ENCODE measurements at places on chromosomes 2 and 18.

DNA sequence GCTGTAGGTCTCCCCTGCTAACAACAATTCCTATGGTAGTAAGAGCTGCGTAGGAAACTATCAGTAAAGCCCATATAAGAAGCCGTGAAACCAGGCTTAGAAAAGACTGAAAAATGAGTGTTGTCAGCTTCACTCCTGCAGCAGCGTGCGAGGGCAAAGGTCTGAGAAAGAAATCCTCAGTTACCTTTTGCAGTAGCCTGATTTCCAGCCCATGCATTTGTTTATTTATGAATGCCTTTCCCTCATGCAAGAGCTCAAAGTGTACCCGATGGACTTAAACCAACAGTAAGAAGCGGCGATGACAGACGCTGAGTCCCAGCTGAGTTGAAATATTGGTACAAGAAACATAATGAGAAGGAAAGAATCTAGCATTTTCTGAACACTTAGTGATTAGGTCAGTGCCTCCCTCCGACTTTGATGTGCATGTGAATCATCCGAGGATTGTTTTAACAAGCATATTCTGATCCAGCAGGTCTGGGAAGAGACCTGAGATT is 15.0 kb upstream of the POLI start:
- no peak for DNase-seq

- no peak for DNase-seq
Observed at GRCh38 chr2:222318712-222319585, 20.2 kb upstream of the PAX3 start.

DNA sequence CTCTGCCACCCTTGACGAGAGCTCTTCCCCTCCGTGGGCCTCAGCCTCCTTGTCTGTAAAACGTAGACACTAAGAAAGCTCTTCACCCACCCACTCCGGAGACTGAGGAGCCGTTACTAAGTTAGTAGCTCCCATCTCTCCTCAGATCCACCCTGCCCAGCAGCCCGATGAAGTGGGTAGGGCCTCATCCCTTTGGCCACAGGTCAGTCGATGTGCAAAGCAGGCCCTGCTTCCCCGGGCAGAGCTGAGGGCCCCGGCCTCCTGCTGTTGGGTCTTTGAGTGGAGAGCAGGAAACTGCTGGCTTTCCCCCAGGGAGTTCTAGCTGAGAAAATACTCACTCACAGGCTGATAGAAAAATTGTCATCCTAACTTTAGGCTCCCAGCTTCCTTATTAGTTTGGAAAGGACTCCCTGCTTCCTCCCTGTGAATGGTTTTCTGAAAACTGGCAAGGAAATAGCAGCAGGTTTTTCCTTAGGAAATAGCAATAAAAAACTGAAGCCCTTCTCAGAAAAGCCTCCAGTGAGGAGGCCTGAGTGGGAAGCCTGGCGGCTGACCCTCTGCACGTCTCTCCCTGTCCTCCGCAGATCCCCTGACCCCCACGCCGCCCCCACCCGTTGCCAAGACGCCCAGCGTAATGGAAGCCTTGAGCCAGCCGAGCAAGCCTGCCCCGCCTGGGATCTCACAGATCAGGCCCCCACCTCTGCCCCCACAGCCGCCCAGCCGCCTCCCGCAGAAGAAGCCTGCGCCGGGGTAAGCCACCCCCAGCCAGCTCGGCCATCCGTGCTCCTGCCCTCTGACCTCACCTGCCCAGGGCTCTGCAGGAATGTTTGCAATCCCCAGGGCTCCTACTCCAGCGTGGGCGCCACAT is 30.2 kb downstream of the ITGB1BP1 start:
- no peak for DNase-seq

- no peak for DNase-seq
Observed at GRCh38 chr2:21314322-21314835, 190.6 kb downstream of the TDRD15 start.

DNA sequence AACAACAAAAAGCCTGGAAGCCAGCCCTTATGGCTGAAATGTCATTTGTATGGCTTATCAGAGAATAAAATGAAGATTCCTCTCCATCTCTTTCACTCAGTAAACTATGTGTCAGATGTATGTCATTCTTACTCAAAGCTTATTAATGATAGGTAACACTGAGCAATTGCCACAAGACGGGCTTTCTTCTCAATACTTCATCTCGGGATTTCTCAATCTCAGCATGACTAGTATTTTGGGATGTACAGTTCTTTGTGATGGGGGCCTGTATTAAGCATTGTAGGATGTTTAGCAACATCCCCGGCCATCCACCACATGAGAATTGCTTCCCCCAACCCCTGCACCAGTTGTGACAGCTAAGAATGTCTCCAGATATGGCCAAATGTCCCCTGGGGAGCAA is 80.2 kb downstream of the MREG start:
- DNase-seq: no peak

- no peak for DNase-seq
Observed at GRCh38 chr18:42707080-42707479, 408.4 kb downstream of the RIT2 start.

GRCh38 chr2:3121601-3122000 is 256.0 kb downstream of the EIPR1 start:
- DNase-seq: no peak

DNA sequence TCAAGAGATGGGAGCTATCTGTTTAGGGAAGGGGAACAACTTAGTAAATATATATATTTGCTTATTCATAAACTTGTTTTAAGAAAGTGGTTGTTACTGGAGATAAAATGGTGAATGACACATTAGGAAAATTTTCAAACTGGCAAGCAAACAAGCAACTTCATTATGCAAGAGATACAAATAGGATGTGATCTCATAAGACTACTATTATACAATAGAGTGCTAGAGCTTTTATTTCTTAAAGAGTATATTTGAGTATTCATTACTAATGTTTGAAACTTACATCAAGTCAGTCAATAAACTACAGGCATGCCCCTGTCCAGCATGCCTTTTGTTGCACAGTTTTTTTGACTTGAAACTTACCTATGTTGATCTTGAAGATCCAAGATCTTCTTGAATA is 355.2 kb upstream of the KCNJ3 start:
- no peak for DNase-seq

- DNase-seq: no peak
Observed at GRCh38 chr2:229363185-229363814, 92.2 kb upstream of the PID1 start.

DNA sequence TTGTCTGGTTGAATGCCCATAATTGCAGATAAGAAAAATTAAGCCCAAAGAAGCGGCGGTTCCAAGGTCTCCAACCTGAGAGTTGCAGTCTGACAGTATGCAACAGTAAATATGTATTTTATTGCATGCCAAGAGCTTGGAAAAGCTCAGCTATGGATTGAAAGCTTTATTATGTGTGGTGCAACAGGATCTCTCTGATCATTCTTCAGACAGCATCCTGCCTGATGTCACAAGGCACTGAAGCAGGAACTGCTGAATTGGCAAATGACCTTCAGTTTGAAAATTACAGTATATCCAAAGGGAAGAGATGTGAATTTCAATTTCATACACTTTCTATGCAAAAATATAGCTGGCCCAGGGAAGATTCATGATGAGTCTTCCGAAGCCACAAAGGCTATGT is 42.5 kb downstream of the DOCK10 start:
- DNase-seq: no peak

- no peak for DNase-seq
Observed at GRCh38 chr2:104425850-104426595, 427.9 kb upstream of the POU3F3 start.
